DMS53 (cell line): ENCODE measurements at places on chromosomes 5 and 9.

DNA sequence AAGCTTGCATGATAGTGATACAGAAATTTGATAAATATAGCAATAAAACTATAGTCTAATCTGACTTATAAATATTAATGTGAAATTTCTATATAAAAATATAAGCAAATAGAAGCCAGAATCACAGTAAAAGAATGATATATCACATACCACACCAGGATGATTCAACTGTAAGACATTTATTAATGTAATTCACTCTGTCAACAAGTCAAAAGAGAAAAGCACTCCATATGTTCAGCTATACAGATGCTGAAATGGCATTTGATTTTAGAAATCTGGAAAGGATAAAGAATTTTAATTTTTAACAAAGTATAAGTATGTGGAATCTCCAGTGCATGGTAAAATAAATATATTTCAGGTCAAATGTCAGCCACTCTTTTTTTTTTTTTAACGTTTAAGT is 372.4 kb downstream of the KCNN2 start:
- DNase-seq, result no peak

- DNase-seq, result no peak
Measured at GRCh38 chr5:171392585-171393159, 5.0 kb downstream of the NPM1 start.

- DNase-seq, result no peak
Measured at GRCh38 chr9:113504725-113505590, 41.4 kb downstream of the RGS3 start.

DNA sequence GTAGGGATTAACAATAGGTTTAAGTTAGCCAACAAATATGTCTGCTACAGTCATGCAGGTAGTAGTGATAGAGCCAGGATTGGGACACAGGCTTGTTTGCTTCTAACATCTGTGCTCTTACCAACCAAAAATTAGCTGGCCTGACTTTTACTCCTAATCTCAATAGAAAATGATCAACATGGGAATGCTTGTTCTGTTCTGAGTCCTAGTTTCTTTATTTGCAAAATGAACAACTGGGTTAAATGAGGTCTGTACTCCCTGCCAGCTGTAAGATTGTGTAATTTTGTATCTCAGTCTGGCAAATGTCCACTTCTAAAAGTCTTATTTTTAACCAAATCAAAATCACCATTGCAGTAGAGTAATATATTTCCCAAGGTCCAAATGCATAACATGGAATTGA is 216.8 kb downstream of the NMUR2 start:
- no peak for DNase-seq

GRCh38 chr9:131503626-131504465 is 1.1 kb downstream of the POMT1 start:
- peak; percentile 30 for DNase-seq

- no peak for DNase-seq
Measured at GRCh38 chr5:118692811-118693342, 295.5 kb downstream of the DTWD2 start.

DNA sequence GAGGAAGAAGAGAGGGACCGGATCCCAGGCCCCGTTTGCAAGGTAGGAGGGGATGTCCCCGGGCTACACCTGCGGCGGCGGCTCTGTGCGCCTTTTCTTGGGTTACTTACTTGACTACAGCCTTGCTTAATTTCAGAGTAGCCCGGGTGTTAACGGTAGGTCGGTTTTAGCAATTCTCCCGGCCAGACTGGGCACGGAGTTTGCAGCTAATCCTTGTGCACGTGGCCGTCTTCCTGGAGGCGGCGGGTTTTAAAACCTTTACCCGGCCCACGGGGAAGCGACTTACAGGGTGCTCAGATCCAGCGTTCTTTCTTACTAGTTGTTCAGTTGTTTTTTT is 313 bp downstream of the BRIX1 start:
- DNase-seq, result peak; percentile 60

GRCh38 chr9:6818292-6818922 is 60.6 kb downstream of the KDM4C start:
- no peak for DNase-seq

GRCh38 chr5:116365006-116365496 is 209.6 kb downstream of the SEMA6A start:
- no peak for DNase-seq

GRCh38 chr9:5336688-5337087 is 3.0 kb downstream of the RLN1 start:
- no peak for DNase-seq

DNA sequence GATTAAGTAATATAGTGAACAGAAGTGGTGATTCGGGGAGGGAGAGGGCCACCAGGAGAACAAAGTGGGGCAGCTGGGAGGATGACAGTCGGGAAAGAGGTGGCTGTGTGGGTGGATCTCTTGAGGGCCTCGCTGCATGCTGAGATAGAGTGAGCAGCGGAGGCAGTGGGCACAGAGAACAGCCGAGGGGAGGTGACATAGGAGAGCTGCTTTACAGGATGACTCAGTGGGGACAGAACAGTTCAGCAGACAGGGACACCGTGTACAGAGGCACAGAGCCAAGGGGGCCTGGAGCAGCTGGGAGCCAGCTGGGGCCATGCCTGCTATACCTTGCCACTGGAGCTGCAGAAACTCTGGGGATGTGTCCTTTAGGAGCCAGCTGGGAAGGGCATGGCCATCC is 273.9 kb downstream of the GADD45G start:
- peak; percentile 92 for DNase-seq

DNA sequence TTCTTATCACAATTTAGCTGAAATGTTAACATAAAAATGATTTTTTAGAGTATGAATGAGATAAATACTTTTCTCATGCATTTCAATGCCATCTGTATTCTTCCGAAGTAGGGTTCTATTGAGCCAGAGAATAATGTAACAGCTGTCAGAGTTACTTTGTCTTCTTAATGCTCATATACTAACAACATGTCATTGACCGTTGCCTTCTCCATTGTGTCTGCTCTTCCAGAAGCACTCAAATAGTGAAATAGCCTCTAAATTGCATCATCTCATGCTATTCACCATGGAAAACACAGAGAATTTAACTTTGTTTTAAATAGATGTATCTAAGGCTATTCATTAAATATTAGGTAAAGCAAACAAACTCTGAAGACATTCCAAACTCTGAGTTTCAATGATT is 1875.9 kb upstream of the CDH9 start:
- DNase-seq, result peak; percentile 86

GRCh38 chr9:122642226-122642625 is 15.2 kb downstream of the OR1B1 start:
- DNase-seq, result no peak

DNA sequence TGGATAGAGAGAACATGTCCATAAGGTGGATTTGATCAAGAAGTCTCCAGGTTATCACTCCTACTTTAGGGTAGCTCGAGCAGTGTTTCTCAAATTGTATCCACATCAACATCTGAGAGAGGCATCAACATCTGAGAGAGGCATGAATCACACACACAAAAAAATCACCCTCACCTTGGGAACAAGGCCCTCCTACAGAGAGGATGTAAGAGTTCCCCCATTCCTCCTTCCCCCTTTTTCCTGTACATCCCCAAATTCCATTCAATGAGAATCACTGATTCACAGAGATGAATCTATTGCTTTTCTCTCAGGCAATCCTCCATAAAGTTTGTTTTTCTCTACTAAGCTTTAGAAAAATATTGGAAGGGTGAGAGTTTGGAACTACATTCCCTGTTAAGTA is 233.4 kb upstream of the CDH6 start:
- no peak for DNase-seq

- no peak for DNase-seq
Measured at GRCh38 chr5:55800924-55801323, 50.2 kb upstream of the IL31RA start.

DNA sequence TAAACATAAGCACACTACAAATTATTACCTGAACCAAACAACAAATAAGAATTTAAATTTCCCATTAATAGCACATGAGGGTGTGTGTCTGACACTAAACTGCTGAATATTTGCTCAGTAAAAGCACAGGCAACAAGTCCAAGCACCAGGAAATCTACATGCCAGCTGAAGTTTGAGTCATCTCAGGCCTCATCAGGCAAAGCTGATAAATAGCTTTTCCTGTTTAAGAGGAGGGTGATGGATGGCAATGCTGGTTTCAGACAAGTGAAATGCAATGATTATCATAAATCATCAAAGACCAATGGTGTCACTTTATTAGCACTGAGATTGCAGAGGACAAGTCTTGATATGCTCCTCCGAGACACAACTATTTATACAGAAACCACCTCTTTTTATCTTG is 1668.0 kb upstream of the C9orf72 start:
- no peak for DNase-seq

- DNase-seq, result no peak
Measured at GRCh38 chr5:54007827-54008777, 302.3 kb downstream of the ARL15 start.

DNA sequence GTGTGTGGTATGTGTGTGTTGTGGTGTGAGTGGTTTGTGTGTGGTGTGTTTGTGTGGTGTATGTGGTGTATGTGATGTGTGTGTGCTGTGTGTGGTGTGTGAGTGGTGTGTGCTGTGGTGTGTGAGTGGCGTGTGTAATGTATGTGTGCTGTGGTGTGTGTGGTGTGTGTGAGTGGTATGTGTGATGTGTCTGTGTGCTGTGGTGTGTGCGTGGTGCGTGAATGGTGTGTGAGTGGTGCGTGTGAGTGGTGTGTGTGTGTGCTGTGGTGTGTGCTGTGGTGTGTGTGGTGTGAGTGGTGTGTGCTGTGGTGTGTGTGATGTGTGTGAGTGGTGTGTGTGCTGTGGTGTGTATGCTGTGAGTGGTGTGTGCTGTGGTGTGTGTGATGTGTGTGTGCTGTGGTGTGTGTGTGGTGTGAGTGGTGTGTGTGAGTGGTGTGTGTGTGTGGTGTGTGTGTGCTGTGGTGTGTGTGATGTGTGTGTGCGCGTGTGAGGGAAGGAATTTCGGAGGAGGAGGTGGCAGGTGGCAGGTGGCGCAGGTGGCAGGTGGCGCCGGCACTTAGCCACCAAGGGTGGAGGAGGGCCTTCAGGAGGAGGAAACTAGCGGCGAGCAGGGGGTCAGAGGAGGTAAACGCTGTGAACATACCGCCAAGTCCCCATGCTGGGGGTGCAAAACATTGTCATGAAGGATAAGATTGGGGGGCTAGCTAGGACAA is 191.8 kb downstream of the MELK start:
- peak; percentile 88 for DNase-seq

DNA sequence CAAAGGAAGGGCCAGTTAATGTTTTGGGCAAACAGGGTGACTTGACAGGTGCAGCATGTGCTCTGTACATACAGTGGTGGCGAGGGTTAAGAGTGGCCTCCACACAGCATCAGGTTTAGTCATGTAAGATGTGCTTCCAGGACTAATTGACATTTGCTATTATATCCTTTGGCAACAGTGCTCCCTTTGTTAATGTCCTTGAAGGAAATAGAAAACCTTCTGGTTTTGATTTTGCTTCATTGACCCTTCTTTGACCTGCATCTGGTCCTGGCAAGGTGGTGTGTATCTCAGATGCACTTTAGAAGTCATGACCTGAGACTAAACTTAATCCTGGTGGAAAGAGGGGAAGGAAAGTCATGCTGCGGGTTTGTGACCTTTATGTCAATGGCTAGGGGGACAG is 440.0 kb downstream of the ENC1 start:
- DNase-seq, result peak; percentile 16

- DNase-seq, result no peak
Measured at GRCh38 chr5:643351-643801, 31.2 kb downstream of the CEP72 start.

GRCh38 chr9:28610339-28610738 is 1037.1 kb upstream of the C9orf72 start:
- DNase-seq, result no peak

GRCh38 chr5:84372066-84372695 is 12.5 kb downstream of the EDIL3 start:
- DNase-seq, result no peak

DNA sequence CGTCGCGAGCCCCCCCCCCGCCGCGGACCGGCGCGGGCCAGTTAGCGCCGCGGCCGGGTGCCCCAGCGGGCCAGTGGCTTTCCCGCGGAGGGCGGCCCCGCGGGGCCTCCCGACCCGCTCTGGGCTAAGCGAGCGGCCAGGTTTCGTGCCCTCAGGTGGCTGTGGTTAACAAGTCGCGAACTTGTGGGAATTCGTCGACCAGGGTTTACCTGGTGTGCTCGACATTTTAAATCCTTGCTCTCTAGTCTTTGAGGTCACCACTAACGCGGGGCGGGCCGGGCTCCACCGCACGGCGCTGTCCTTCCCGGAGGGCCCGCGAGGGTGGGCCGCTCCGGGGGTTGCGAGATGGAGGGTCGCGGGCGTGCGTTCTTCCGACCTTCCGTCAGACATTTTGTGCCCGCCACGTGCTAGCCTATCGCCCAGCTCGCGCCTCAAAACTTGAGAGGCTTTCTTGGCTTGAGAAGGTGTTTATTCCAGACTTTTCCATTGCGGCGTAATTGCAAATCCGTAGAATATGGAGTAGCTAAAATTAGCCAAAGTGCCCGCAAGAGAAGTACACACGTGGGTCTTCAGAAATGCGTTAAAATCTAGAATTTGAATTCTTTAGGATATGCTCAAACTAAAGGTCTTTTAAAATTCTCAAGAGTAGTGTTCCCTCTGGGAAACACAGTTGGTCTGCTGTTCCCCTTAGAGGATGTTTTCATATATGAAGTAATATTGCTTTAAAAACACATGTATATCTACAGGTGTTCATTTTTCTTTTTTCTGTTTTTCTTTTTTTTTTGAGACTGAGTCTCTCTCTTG is 2.1 kb downstream of the ANP32B start:
- peak; percentile 82 for DNase-seq

- DNase-seq, result peak; percentile 72
Measured at GRCh38 chr5:17860660-17861315, 226.5 kb downstream of the TAF11L14 start.

DNA sequence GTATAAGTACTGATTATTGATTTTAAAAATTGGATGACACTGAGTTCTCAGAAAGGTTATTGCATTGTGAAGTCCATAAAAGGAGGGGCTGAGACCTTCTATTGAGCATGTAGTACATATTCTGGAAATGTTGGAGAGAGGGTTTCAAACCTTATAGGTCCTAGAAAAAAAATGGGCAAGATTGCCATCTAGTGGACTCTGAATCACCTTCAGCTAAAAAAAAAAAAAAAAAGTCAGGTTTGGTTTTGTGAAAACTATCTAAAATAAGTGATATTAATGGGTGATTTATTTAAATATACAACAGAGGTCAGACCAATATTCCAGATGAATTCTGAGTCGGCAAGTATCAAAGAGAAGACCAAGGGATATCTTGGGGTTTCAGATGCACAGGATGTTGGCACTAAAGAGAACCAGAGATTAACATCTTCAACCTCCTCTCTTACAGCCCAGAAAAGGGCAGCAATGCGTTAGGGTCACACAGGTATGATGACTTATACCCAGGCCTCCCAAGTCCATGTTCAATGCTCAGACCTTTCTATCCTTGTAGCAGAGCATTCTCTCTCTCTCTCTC is 109.8 kb upstream of the NMUR2 start:
- peak; percentile 82 for DNase-seq
